Endothelial cell of umbilical vein (primary cell): ENCODE measurements at places on chromosomes 3 and 15. TPM values are rescaled to one million over a fixed set of nuclear protein-coding genes. Genes with fewer than 3 reads are reported as not detected.

The RBPMS2 gene
- total RNA-seq: 7.6 and 7.8 TPM in 2 replicates

The SPINT1 gene
- 3.6 and 4.2 TPM in 2 replicates for total RNA-seq

The PCCB gene
- 28.6 and 35.4 TPM in 2 replicates for total RNA-seq

The LRRK1 gene
- total RNA-seq: 18.4 and 22.1 TPM in 2 replicates

The PPARG gene
- 1.3 and 1.5 TPM in 2 replicates for total RNA-seq

The TBC1D23 gene
- 30.0 and 34.8 TPM in 2 replicates for total RNA-seq

The PLXNB1 gene
- 43.0 and 43.1 TPM in 2 replicates for total RNA-seq

The WDR93 gene
- total RNA-seq: not detected in 2 replicates
